AG04449 (cell line): ENCODE measurements at places on chromosomes 16 and 17.

- no peak for DNase-seq
These were observed 50.3 kb downstream of the BMERB1 start for GRCh38 chr16:15484662-15485061.

DNA sequence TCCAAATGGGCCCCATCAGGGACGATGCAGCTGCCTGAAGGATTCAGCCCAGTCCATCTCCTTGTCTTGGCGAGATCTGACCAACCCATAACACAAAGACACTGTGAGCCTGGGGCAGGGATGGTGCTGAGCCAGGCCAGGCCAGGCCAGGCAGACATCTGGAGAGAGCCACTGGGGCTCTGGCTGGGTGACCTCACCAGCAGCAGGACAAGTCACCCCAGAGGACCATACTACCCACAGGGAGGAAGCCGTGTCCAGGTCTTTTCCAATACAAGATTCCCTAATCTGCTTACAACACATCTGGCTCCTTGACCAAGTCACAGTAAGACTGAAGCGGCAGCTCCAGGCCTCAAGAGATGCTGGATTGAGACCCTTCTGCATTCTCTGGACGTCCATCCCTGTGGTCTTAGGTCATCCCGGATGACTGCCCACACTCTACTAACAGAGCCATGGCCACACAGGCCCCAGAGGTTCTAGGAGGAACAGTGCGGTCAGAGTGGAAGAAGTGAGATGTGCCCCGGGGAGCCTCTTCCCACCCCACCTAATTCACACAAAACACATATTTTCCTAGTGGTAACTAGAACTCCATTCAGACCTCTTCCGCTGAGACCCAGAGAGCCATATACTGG is 81.8 kb upstream of the RCVRN start:
- no peak for DNase-seq

- no peak for DNase-seq
These were observed 3.3 kb upstream of the SLC25A10 start for GRCh38 chr17:81708739-81709185.

DNA sequence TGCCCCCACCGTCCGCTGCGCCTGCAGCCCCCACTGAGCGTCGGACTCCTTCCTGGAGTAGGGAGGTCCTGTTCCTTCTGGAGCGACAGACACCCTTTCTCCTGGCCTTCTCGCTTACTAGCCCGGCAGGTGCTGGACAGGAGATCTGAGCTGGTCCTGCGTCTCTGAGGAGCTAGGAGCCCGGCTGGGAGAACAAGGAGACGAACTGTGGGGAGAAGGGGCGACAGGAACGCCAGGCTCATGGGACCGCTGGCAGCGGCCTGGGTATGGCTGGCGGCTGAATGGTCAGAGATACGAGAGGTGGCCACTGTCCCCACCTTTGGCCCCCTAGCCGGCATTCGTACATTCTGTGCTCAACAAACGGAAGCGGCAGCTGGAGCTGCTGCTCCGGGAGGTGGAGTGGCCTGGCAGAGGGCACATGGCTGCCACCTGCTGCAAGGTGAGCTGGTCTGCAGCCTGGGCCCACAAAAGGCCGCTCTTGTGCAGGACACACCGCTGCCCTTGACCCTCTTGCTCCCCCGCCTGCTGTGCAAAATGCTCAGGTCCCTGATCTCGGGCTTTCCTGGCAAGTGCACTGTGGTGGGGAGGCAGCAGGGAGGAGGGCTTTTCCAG is 2066.7 kb downstream of the TP53TG3F start:
- DNase-seq: no peak

GRCh38 chr17:13253733-13254410 is 236.0 kb upstream of the ELAC2 start:
- no peak for DNase-seq

- DNase-seq: no peak
These were observed 84.7 kb upstream of the CLEC3A start for GRCh38 chr16:77937473-77938149.

DNA sequence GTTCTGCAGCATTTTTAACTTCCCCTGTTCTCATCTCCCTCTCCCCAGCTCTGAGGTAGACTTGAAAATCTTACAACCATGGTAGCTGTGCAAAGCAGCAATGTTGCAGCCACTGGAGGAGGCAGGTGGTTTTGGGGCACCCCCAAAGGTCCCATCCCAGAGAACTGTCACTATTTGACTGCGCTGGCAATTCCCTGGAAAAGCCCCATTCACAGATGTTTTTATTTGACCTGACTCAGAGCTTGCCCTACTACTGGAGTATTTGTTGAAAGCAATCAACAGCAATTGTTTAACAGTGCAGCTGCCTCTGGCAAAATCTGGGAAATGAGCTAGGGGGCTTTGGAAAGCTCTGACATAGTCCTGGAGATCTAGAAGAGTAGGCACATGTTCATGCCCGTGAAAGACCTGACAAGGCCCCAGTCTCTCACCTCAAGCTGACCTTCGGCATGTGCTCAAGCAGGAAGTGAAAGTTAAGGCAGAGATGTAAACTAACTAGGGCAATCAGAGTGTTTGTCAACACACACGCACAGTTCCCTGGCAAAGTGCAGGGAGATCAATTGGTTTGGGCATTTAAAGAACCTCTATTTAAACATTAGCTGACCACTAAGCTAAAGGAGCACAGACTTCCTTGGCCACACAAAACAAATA is 19.7 kb upstream of the PIK3R5 start:
- DNase-seq: no peak

- DNase-seq: no peak
These were observed 5.2 kb upstream of the HOXB5 start for GRCh38 chr17:48598736-48599135.

- no peak for DNase-seq
These were observed 39.6 kb downstream of the SLC39A11 start for GRCh38 chr17:73052923-73053322.

DNA sequence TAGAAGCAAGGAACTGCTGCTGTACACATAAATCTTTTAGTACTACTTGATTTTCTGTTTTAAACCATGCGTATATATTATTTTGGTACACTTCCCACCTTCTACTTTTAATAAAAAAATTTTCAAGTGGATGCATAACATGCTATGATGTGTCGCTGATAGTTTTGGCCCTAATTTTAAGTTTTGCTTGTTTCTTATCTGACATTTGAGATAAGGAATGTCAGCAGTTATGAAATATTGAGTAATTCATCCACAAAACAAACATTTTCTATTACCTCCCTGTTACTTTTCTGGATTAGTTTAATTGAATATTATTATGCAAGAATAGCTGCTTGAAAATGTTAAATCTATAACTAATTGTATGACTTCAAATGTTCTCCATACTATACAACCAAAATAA is 35.8 kb downstream of the N4BP1 start:
- no peak for DNase-seq

DNA sequence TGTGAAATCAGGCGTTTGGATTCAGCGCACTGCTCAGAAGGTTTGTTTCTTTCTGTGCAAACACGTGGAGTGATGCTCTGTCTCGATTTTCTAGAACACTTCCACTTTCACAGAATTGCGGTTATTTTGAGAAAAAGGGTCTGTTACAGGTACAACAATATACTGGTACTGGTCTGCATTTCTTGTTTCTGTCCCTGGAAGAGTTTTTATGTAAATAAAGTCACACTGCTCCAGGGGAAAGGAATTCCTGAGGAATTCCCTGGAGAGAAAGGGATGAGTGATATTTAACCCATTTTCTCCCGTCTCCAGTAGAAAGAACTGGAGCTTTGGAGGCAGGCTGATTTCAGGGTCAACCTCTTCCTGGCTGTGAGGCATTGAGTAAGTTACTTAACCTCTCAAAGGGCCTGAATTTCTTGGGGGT is 16.2 kb upstream of the RMI2 start:
- no peak for DNase-seq

DNA sequence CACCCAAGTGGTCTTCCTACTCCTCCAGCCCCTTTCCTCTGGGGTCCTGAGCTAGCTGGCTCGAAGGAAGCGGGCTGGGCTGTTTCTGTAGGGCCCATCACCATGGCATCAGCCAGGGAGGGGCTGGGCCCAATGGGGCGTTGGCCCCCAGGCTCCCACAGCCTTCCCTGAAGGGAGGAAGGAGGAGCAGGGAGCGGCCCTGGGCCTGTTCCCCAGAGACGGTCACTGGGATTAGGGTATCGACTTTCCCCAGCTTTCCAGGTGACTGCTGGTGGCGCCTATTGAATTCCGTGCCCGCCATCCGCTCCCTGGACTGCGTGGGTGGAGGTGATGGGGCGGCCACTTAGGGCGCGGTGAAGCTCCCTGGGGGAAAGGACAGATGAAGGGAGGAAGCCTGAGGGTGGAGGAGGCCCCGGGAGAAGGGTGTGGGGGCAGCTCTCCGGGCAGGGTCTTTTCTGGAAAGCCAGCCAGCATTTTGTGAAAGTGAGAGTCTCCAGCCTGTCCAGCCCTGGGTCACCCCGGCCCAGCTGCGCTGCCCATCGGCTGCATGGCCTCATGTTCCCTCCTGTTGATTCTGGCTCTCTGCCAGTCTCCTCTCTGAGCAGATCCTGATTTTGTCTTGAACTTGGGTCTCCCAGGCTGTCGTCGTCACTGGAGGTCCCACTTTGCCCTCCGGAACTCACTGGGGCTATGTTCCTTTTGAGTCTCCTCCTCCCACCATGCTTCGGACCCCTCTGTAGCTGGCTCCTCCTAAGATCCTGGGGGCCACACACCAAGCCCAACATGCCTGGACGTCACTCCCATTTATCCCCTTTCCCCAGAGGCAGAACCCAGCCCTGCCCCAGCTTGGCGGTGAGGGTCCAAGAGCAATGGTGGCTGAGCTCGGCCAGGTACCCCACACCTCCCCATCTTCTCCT is 9.8 kb downstream of the NHERF1 start:
- no peak for DNase-seq

- DNase-seq: no peak
These were observed 23.4 kb downstream of the PIK3R5 start for GRCh38 chr17:8941980-8942622.

DNA sequence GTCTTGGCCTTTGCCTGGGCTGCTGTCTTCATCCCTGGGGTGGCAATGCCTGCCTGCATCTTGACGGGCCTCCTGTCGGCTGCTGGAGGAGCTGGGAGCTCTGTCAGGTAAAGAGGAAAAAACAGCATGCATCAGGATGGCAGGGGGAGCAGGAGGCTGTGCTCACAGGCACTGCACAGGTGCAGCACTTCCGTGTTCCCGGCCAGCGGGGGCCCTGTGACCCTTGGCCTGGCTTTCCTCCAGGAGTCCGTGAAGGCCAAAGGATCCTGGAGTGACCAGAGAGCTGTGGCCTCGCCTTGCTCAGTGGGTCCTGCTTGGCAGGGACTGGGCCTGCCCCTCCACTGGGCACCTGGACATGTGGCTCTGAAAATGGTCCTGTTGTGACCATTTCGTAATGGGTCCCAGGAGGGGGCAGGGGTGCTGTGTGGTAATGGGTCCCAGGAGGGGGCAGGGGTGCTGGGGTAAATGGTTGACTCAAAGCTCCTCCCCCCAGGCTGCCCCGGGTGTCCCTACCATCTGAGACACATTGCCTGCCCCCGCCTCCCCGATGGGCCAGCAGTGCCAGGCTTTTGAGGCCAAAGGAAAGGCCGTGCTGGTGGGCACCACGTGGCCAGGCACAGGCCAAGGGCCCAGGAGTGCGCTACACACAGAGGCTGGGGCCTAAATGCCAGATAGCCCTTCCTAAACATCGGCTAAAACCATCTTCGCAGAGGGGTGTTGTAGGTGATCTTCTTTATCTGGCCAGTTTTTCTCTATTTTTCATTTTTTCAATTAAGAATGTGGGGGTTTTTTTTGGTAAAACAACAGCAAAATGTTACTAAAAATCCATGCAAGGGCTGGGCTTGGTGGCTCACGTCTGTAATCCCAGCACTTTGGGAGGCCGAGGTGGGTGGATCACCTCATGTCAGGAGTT is 4.0 kb upstream of the FASN start:
- DNase-seq: no peak

- no peak for DNase-seq
These were observed 2.2 kb upstream of the GFAP start for GRCh38 chr17:44917456-44917855.

GRCh38 chr16:28130099-28131088 is 66.9 kb upstream of the GSG1L start:
- DNase-seq: no peak

GRCh38 chr16:50680556-50680893 is 587 bp downstream of the SNX20 start:
- no peak for DNase-seq

DNA sequence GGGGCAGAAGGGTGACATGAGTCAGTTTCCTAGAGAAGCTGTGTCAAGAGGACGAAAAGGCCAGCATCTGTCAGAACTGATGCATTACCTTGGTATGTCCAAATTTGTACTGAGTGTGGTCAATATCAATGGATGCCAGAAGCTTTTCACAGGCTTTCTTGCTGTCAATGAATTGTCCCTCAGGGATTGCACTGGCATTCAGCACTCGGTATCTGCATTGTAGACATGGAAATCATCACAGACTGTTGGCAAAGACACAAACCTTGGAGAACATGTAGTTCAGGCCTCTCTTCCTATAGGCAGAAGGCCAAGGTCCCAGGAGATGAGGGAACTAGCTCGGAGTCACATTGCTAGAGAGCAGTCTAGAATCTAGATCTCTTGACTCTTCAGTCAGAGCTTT is 16.6 kb downstream of the MYH3 start:
- no peak for DNase-seq

GRCh38 chr16:83852774-83853173 is 45.0 kb downstream of the HSBP1 start:
- no peak for DNase-seq

DNA sequence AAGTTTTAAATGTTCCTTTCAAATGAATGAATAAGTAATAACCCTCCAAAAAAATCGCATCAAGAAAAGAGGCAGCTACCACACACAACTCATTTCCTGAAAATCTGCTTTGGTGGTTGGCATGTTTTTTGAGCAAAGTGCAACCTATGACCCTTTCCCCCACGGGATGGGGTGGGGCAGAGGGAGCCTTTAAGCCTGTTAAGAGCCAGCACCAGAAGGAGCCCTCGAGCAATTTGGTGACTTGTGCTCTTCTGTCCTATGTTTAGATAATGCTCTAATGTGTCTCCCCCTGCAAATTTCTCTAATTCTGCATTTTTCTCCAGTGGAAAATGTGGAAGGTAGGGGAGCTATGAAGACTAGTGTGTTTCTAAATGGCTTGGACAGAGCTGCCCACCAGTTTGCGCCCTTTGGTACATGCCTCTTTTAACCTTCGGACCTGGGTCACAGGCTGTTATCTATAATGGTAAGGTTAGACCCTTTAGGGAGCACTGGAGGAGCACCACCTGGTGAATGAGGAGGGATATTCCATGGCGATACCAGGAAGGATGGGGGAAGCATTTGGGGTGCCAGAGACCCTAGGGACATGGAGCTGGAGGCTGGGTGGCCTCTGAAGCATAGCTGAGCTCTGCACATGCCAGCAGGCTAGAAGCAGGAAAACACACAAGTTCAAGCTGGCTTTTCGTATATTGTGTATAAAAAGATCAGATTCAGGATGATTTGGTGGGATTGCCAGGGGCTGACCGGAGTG is 1.6 kb downstream of the PYCARD start:
- DNase-seq: no peak

GRCh38 chr17:14760719-14761411 is 460.0 kb downstream of the HS3ST3B1 start:
- DNase-seq: no peak

GRCh38 chr17:67125417-67125816 is 81.1 kb downstream of the CACNG1 start:
- DNase-seq: no peak

GRCh38 chr17:3867106-3867505 is 21.1 kb upstream of the NCBP3 start:
- no peak for DNase-seq

GRCh38 chr17:27660436-27660835 is 29.4 kb downstream of the LGALS9 start:
- DNase-seq: no peak
